ENCODE measurements at places on chromosomes 3 and 15. TPM values are rescaled to one million over a fixed set of nuclear protein-coding genes. Genes with fewer than 3 reads are reported as not detected.

GRCh38 chr3:8743911-8744310 lies 10.3 kb downstream of the CAV3 start:
- no peak for DNase-seq

GRCh38 chr3:95424279-95424678 lies 1361.4 kb downstream of the NSUN3 start:
- no peak for DNase-seq

DNA sequence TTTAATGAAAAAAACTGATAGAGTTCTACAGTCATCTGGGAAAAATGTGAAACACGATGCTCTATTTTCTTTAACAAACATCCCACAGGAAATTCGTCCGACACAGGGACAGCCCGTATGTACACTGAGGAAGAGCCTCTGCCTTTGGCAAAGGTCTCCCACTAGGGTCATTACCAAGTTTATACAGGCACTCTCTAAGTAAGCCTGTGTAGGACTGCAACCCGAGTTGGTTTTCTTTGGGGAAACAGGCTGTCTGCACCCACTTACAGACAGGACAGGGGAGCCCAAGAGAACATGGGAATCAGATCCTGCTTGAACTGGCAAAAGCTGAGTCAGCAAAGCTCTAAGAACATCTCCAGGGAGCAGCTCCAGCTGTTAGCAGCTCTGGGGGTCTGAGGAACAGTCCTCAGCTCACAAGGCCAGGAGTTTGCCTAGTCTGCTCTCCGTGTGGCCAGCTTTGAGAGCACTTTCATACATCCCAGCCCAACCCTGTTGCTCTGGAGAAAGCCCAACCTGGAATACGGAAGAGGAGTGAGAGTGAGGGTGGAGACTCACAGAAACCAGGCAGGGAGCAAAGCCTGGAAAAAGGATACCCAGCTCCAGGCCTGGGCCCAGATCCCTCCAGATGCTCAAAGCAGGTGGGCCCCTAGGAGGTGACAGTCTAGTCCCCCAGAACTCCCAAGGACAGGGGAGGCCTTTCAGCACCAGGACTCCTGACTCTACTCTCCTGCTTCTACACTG lies 1.9 kb downstream of the TBC1D2B start:
- peak; percentile 51 for DNase-seq

DNA sequence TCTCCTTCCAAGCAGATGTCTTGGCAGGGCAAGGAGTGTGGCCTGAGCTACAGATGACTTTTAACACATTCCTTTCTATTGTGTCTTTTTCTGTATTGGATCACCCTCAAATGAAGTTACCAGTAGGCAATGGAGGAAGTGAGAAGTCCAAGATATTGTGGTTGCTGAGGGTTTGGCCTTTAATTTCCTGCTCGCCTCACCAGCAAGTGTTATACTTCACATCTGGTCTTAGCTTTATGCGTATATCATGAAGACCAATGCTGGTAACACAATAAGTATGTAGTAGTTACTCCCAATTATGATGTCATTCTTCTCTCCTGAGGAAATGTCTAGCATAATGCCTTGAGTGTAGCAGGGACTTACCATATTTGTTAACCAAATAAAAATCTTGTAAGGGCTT lies 179.9 kb downstream of the ZIC1 start:
- DNase-seq = no peak

DNA sequence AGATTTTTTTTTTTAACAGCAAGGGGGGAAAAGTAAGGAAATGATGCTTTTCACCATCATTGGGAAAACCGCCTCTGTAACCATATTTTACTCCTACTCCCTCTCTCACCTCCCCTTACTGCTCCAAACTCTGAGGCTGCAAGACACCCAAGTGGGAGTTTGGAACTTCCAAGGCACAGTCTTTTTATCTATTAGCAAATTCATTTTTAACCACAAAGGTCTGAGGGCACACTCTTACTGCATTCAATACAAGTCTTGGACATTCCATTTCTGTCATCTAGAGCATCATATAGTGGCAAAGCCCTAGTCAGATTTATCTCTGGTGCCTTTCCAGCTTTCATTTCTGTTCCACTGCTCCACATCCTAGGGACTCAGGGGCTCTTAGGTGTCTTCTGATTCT lies 13.2 kb downstream of the FAM162A start:
- no peak for DNase-seq

DNA sequence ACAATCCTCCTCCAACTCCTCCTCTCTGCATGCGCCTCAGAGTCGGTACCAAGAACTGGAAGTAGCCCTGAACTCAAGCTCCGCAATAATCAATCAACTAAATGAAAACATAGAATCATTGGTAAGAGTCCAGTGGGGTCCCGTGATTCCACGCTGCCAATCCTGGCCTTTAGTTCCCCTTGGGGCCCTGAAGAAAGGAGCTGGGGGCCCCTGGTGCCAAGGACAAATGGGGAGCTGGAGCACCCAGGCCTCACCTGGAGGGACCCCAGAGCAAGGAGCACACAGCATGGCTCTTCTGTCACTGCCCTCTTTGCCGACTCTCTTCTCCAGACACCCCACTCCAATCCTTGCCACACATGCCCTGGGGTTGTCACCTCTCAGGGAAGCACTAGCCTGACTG lies 80.3 kb downstream of the ADAMTS7 start:
- no peak for DNase-seq

- peak; percentile 78 for DNase-seq
These were observed 75.0 kb upstream of the RNU6-1 start for GRCh38 chr15:67914537-67915460.

DNA sequence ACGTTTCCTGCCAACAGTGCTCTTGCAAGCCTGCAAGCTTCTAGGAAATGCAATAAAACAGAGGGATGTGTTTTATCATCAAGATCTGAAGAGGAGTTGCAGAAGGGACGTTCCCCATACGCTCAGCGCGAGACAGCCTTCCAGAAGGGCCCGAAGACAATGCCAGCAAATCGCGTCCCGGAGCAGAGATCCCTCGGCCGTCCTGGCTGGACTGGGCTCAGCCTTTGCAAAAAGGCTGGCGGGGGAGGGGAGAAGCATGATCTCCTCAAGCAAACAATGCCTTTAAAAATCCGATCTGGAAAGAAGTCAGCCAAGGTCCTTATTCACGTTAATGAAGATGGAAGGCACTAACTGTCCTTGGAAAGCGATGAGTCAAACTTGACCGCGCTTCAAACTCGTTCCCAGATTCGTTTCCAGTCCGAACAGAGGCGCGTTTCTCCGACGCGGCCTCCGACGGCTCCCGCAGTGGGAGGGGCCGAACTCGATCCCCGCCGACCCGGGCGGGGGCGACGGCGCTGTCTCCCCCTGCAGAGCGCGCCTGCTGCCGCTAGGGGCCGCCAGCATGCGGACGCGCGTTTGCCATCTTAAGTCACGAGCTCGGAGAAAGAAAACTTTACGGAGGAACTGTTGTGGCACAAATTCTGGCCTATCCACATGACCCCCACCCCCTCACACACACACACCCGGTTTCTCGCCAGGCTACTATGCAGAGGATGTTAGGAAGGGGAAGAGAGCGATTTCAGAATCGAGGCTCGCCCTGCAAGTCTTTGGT lies 5.5 kb downstream of the BCL6 start:
- peak; percentile 90 for DNase-seq

The SLC28A2 gene
- polyA plus RNA-seq = 0.84 TPM

DNA sequence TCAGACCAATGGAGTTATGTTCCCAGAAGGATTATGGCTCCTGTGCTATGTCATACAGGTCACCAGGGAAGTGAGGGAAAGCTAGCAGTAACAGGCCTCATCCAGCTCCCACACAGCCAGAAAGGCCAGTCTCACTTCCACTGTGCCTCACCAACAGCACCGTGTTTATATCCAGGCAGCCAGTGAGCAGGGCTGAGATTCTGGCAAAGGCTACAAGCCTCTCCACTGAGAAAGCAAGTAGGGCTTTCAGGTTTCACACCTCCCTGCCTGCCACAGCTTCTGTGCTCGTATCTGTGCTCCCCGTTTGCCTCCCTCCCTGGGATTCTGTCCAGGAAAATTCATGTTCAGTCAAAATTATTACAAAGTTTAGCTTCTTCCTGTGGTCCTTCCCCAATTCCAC lies 14.9 kb upstream of the CFAP20DC start:
- DNase-seq = no peak

DNA sequence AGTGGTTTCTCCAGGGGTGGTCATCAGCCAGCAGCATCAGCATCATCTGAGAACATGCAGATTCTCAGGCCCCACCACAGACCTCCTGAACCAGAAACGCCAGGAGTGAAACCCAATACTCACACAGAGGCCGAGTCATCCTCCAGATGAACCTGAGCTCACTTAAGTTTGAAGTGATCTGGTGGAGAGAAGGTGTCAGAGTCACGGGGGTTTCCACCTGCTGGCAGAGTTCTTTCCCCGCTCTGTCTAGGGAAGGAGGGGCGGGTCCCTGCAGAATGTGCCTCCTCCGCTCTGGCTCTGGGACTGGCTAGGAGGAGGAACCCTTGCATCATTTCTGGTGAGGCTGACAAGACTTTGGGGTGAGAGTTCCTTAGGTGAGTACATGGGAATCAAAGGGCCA lies 13.3 kb upstream of the KIF23 start:
- DNase-seq = no peak

GRCh38 chr3:32453346-32453745 lies 49.3 kb downstream of the CMTM6 start:
- no peak for DNase-seq

DNA sequence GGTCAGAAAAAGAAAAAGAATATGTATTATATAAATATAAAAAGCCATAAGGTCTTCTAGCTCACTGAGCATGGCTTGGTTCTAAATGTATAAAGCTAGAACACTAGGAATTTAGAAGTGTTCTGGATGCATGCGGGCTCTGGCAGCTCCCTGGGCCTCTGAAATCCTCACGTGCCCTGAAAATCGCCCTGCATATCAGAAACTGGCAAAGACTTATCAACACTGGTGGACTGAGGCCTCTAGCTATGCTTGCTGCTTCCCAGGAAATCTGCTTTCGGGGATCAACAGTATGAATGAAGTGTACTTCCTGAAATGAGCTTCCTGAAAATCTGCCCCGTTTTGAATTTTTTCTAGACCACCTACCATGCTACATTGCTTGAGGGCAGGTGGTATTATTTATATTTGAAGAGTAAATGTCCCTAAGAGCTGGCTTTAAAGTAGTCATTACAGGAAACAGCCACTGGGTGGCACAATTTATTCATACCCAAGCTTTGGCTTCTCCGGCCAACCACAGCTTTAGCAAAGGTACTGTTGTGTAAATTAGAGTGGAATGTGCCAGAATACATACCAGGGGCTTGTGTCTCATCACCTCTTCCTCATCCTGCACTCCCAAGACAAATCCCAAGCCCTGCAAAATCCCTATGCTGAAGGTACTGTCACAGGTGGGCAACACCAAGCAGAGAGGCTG lies 17.7 kb downstream of the CRTAP start:
- peak; percentile 39 for DNase-seq

- no peak for DNase-seq
These were observed 47.9 kb upstream of the PLXNA1 start for GRCh38 chr3:126934991-126935390.

The GP9 gene
- polyA plus RNA-seq = 2.4 TPM

DNA sequence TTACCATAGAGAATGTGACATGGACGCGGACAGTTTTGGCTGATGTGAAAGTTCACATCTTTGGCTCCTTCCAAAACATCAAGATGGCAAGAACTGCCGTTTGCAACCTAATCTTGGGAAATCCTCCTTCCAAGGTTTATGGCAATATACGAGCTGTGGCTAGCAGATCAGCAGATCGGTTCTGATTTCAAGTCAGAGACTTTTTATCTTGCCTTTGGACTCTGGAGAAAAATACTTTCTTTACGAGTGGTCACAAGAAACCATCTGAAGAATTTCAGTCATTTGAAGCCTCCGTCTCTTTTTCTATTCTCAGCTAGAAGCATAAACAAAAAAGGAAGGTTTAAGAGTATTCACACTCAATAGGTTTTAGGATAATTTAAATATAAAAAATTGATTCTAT lies 153.5 kb upstream of the MEIS2 start:
- DNase-seq = no peak

The COLQ gene
- 8.7 TPM for polyA plus RNA-seq

The SGO1 gene
- 10.2 TPM for polyA plus RNA-seq

DNA sequence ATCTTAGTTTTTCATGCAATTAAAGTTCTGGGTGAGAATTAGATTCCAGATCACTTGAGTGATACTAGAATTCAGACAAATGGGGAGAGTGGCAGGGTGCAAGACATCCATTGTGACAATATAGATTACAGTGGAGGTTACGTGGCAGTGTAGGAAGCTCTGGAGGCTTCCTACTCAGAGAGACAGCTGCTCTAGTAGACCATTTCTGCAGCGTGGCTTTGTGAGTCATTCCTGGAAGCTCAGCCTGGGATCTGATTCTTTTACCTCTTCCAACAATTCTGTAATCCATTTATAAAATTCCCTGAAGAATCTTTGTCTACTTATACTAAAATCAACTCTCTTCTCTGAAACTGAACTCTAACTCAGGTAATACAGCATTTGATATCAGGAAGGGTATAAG lies 90.4 kb upstream of the ASB14 start:
- no peak for DNase-seq

GRCh38 chr15:33834892-33835743 lies 133.2 kb upstream of the CHRM5 start:
- no peak for DNase-seq

- no peak for DNase-seq
These were observed 4.3 kb downstream of the CD276 start for GRCh38 chr15:73688455-73688854.

The DLEC1 gene
- 7.8 TPM for polyA plus RNA-seq

The SV2B gene
- polyA plus RNA-seq = 1.6 TPM

The EFCAB12 gene
- polyA plus RNA-seq = 1.7 TPM

The CPLX3 gene
- 0.10 TPM for polyA plus RNA-seq

DNA sequence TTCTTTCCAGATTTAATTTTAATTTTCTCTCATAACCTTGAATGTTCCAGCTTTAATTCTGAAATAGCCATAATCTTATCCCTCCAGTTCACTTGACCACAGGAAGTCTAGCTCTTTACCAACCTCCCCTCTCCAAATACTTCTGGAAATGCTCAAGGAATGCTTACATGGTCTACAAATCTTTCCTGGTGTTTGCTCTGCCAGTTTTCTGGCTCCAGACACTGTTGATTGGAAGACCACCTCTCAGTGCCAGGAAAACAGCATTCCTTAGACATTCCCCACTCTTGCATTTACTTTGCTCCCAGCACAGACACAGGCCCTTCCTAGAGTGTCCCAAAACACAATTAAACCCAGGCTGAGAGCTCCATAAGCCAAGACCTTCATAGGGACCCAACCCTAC lies 98.6 kb downstream of the MESD start:
- DNase-seq = no peak

DNA sequence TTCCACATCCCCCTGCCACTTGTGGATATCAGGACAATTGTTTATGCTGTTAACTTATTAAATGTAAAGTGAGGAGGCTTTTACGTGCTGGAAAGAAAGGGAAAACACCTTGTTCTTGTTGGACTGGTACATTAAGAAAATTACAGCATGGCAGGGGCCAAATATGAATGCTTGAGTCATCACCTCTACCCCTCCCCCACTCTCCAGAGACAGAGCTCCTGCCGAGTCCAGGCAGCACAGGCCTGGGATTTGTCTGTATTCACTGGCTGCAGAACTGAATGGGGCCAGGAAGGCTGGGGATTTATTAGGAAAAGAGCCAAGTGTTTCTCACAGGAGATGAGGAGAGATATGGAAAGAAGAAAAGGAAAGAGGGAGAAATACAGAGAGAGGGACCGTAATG lies 308.9 kb downstream of the EPHB1 start:
- no peak for DNase-seq

- DNase-seq = no peak
These were observed 125.4 kb downstream of the ULK4 start for GRCh38 chr3:41836360-41837134.

GRCh38 chr3:161305095-161305991 lies 66.0 kb downstream of the SPTSSB start:
- no peak for DNase-seq

The CFAP100 gene
- 6.8 TPM for polyA plus RNA-seq

GRCh38 chr15:67859331-67859946 lies 19.6 kb upstream of the RNU6-1 start:
- DNase-seq = no peak

All from right lung (tissue), 10 donors.